Lower leg skin (tissue), 4 donors: ENCODE measurements at places on chromosomes 7 and 10. TPM values are rescaled to one million over a fixed set of nuclear protein-coding genes. Genes with fewer than 3 reads are reported as not detected.

DNA sequence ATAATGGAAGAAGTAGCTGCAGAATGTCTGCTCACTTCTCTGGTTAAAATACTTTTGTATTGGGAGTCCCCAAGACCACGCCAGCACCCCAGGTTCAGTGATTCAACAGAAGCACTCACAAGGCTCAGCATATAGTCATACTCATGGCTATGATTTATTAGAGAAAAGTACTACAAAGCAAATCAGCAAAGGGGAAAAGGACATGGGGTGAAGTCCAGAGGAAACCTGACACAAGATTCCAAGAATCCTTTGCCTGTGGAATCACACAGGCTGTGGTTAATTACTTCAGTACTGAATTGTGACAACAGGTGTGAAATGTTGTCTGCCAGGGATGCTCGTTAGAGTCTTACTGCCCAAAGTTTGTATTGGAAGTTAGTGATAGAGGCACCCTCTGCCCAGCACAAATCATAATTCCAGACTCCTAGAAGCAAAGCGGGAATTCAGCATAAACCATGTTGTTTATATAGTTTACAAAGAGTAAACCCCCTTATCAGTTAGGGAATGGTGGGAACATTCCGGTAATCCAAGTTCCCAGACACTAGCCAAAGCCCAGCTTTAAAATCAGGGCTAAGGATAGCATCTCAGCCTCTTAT, 79.4 kb downstream of the HYCC1 start:
- DNase-seq = no peak

DNA sequence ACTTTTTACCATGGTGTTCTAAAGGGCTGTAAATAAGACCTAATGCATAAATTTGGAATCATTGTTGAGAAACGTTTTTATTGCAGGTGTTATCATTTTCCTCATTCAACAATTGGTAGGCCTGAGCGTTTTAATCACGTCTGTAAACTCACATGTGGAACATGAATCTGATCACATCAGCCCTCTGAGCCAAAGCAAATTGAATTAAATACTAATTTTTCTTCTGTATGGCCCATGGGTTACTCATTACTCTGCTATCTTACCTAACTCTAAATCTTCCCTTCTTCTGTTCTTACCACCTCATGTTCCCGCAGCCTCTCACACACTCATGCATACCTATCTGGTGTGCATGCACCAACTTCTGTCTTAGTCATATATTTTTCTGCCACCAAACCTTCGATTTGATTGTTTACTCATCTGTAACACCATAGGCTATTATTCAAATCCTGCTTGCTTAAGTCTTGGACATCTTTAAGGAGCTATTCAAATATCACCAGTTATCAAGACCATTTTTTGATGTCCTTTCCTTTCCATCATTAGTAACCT, 82.3 kb downstream of the NXPH1 start:
- no peak for DNase-seq

DNA sequence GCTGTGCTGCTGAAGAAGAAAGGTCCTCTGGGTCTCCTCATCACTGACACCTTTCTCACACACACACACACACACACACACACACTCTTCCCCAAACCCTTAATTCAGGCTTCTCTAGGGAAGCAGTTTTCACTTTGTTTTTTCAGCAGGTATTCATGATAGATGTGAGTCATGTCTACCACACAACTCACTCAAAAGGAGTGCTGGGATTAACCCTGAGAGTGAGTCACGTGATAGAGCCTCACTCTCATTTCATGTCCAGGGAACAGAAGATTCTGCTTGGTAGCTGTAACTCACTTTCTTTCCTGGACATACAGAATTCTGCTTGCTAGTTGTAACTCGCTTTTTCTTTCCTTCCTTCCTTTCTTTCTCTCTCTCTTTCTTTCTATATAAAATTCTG, 45.4 kb downstream of the VIM start:
- no peak for DNase-seq

ABCB4 gene
- 2.1 TPM for total RNA-seq

GPR158 gene
- not detected for total RNA-seq

GRCh38 chr10:119318411-119319160, 111.2 kb downstream of the GRK5 start:
- DNase-seq = no peak
